ENCODE measurements at places on chromosomes 6 and 20. TPM values are rescaled to one million over a fixed set of nuclear protein-coding genes. Genes with fewer than 3 reads are reported as not detected.

Gene OOEP
- not detected for total RNA-seq

Gene COL9A1
- 7.8 TPM for total RNA-seq

Gene BPIFB4
- not detected for total RNA-seq

Gene NNAT
- 43.1 TPM for total RNA-seq

Gene IPCEF1
- 0.48 TPM for total RNA-seq

Gene C20orf141
- not detected for total RNA-seq

DNA sequence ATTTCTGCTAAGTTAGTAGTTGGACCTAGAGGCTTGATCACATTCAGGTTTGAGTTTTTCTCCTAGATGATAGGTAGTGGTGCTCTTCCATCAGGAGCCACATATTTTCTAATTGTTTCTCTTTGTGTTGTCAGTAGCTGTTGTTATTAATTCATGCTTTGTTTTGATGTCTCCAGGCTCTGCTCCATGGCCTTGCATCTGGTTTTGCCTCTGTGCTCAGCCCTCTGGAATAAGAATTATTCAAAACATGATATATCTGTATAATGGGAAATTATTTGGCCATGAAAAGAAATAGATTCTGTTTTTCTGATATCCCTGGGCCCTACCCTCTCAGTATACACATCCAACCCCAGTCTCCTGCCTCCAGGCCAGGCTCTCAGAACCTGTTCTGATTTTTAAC is 184.8 kb downstream of the CDC5L start:
- H3K27ac ChIP-seq = no peak overlapping the region
- H3K27me3 ChIP-seq = no peaks in the 10 kb centered on the region

DNA sequence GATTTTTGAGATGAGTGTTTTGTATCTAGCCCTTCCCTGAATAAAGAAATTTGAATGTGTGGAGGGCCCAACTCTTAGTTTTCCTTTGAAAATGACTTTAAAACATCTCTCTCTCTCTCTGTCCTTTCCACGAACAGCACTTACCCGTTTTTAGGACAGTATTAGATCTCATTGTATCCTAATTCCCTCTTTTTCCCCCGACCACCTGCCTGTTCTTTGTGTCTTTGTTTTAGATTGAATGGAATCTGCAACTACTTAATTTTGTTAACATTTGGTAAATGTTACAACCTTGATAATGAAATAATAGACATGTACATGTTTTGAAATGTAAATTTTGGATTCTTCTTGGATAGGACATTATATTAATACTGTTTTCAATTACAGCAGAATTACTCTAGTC is 3.1 kb downstream of the DSP start:
- DNase-seq = no peak
- H3K27ac ChIP-seq = no peak overlapping the region
- H3K4me3 ChIP-seq = peak overlapping the region; percentile 84

GRCh38 chr20:31666258-31667042 is 28.7 kb downstream of the COX4I2 start:
- H3K4me1 ChIP-seq = no peaks in the 10 kb centered on the region
- no peak for DNase-seq
- no peak overlapping the region for H3K27ac ChIP-seq
- H3K27me3 ChIP-seq = no peaks in the 10 kb centered on the region

- no peak for DNase-seq
- no peak overlapping the region for H3K4me3 ChIP-seq
- H3K36me3 ChIP-seq = no peaks in the 10 kb centered on the region
- no peaks in the 10 kb centered on the region for H3K4me1 ChIP-seq
- no peaks in the 10 kb centered on the region for H3K27me3 ChIP-seq
- H3K27ac ChIP-seq = no peak overlapping the region
These were observed 44.9 kb downstream of the SNAI1 start for GRCh38 chr20:50027611-50028105.

DNA sequence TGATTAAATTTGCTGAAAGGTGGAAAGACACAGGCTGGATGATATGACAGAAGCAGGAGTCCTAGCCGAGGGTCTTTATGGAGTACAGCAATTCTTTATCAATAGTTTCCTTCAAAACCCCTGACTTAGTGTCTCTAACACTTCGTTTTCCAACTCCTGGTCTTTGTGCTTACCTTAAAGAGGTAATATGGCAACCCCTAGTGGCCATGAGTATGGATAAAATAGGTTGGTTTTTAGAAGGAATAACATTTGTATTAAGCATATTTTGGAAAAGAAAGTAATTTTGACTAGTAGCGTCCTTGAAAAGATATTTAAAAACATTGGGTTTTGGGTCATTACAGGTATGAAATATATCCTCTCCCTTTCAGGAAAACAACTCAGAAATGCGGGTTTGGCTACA is 51.9 kb downstream of the VGLL2 start:
- H3K27ac ChIP-seq = no peak overlapping the region
- no peak for DNase-seq
- no peaks in the 10 kb centered on the region for H3K27me3 ChIP-seq
- no peaks in the 10 kb centered on the region for H3K4me1 ChIP-seq
- no peak overlapping the region for H3K4me3 ChIP-seq
- no peaks in the 10 kb centered on the region for H3K36me3 ChIP-seq

DNA sequence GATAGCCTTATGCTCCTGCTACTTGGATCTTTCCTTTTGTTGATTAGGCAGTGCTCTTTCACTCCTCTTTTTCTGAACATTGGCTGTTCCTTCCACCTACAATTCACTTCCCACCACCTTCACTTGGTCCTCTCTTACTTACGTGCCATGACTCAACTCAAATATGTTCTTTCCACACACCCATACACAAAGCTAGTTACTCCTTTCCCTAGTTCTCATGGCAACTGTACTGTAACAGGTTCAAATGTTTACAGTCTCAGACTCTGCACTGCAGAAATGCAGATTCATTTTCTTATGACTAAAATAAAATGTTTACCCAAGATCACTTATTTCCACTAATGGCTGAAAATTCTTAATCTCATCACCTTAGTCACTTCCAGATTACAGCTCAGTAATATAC is 174.0 kb upstream of the TSHZ2 start:
- H3K27me3 ChIP-seq = no peaks in the 10 kb centered on the region

GRCh38 chr20:40111282-40111681 is 577.8 kb downstream of the MAFB start:
- H3K27me3 ChIP-seq = no peaks in the 10 kb centered on the region
- H3K4me3 ChIP-seq = no peak overlapping the region
- no peak overlapping the region for H3K27ac ChIP-seq
- no peak for DNase-seq
- H3K36me3 ChIP-seq = no peaks in the 10 kb centered on the region

DNA sequence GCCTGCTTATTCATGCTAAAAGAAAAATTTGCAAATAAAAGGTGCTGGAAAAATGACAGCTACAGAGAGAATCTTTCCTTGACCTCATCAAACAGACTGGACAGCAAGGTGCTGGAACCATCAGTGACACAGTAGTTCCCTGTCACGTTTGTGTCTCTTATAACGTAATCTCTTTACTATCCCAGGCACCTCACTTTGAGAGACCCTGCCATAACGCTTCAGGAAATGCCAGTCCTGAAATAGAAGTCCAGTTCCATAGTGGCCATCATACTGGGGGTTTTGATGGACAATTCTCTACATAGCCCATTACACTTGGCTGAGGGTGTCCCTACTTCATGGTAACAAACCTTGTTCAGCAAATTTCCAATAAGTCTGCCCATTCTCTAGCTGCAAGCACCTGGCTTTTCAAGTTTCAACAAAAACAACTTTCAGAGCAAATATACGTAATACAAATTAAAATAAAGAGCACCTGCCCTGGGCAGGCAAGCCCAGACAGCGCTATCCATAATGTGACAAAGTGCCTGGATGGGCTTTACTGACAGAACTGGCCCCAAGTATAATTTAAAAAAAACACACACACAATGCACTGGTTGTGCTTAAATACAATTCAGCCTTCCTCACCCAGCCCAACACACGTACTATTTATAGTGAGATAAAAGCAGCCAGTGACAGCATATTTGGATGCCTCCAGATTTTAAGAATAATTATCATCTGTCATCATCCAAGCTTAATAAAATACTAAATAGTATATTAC is 38.7 kb downstream of the CNKSR3 start:
- peaks cover 8% of the 10 kb centered on the region for H3K36me3 ChIP-seq
- H3K27ac ChIP-seq = no peak overlapping the region
- H3K4me1 ChIP-seq = no peaks in the 10 kb centered on the region
- no peak for DNase-seq
- no peak overlapping the region for H3K4me3 ChIP-seq

DNA sequence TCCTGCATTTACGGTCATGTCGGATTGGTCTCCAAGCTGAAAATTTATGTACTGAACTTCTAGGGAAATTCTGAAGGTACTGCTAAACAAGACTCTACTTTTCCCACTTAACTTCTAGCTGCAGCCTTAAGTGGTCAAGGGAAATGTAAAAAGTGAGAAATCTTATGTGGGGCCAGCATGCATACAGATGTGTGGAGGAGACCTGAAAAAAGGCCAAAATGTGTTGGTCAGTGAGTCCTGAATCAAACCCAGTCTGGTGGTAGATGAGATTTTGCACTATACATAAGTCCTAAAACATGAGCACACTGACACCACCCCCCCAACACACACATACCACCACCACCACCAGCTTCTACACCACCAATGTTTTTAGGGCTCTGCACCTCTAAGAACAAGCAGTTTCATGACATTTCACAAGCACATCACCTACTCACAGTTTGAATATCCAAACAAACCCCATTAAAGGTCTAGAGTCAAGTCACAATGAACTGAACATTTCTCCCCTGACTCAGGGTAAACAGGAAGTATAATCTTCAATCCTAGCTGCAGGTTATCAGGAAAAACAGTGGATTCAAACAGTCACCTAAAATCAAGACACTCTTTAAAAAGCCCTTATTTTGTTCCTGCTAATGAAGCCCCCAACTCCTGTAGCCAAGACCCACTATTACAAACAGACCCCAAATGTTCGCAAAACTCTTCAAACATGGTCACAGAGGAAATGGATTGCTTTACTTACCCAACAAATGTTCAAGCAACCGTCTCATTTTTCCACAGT is 1.6 kb downstream of the ZMYND8 start:
- H3K4me1 ChIP-seq = peaks cover 54% of the 10 kb centered on the region
- peak overlapping the region; percentile 51 for H3K4me3 ChIP-seq
- H3K27ac ChIP-seq = peak overlapping the region; percentile 88
- no peak for DNase-seq
- no peaks in the 10 kb centered on the region for H3K27me3 ChIP-seq

DNA sequence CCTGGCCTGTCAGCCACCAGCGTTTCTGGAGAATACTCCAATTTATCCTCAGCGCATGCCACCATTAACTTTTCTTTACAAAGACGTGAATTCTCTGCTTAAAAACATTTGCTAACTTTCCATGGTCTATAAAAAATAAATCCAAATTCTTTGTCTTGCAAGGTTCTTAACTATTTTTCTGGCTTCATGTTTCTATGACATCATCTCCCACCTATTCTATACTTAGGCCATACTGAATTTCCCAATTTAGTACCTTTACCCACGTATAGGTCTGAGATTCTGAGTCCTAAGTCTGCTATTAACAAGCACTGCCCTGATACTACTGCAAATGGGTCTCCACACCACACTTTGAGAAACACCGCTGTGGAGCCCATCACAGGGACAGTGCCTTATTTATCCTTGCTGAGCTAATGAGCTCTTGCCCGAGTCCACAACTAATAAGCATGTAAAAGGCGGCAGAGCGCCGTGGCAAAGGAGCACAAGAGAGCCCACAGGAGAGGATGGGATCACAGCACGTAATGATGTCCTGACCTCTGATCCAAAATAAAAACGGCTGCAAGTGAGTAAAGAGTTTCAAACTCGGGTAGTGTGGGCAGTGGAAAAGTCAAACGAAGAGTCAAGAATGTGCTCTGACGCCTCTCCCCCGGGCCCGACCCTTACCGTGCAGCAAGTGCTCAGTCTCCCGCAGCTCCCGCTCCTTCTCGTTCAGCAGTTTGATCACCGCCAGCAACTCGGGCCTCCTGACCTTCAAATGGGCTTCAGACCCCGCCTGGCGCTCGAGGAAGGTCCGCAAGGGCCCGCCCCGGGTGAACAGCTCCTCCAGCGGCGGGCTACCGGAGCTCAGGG is 519 bp downstream of the MTRF1L start:
- DNase-seq = no peak
- peak overlapping the region; percentile 63 for H3K27ac ChIP-seq
- no peaks in the 10 kb centered on the region for H3K27me3 ChIP-seq
- H3K4me3 ChIP-seq = peak overlapping the region; percentile 95
- no peaks in the 10 kb centered on the region for H3K4me1 ChIP-seq
- H3K36me3 ChIP-seq = peaks cover 19% of the 10 kb centered on the region

DNA sequence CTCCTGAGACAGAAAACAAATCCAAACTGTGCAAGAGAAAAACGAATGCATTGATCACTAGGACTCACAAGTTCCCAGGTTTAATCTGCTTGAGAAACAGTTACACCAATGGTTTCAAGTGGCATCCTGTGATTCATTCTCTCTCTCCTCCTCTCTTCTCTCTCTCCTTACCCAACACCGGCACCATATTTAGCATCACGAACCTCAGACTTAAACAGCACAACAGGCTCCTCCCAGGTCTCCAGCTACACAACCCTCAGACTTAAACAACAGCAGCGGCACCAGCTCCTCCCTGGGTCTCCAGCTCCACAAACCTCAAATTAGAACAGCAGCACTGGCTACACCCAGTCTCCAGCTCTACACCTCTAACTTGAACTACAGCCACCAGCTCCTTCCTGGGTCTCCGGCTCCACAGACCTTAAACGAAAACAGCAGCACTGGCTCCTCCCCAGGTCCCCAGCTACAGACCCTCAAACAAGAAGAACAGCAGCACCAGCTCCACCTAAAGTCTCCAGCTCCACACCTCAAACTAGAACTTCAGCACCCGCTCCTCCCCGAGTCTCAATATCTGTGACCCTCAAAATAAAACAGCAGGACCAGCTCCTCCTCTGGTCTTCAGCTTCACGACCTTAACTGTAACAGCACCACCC is 355.9 kb downstream of the PREX1 start:
- H3K4me3 ChIP-seq = no peak overlapping the region
- no peak for DNase-seq
- no peak overlapping the region for H3K27ac ChIP-seq
- H3K27me3 ChIP-seq = no peaks in the 10 kb centered on the region
- peaks cover 10% of the 10 kb centered on the region for H3K36me3 ChIP-seq
- no peaks in the 10 kb centered on the region for H3K4me1 ChIP-seq

- H3K4me1 ChIP-seq = no peaks in the 10 kb centered on the region
- no peaks in the 10 kb centered on the region for H3K27me3 ChIP-seq
These were observed 33.8 kb downstream of the CD40 start for GRCh38 chr20:46151936-46152335.

- H3K36me3 ChIP-seq = no peaks in the 10 kb centered on the region
- no peak overlapping the region for H3K27ac ChIP-seq
- no peaks in the 10 kb centered on the region for H3K4me1 ChIP-seq
- no peak overlapping the region for H3K4me3 ChIP-seq
These were observed 405.5 kb upstream of the SULF2 start for GRCh38 chr20:48190757-48191156.

- peaks cover 7% of the 10 kb centered on the region for H3K4me1 ChIP-seq
- peak overlapping the region; percentile 2 for H3K4me3 ChIP-seq
- no peaks in the 10 kb centered on the region for H3K27me3 ChIP-seq
- peaks cover 1% of the 10 kb centered on the region for H3K36me3 ChIP-seq
These were observed 12.9 kb downstream of the IPCEF1 start for GRCh38 chr6:154343473-154344308.

GRCh38 chr6:7721649-7722048 is 4.2 kb upstream of the BMP6 start:
- no peak overlapping the region for H3K4me3 ChIP-seq
- no peaks in the 10 kb centered on the region for H3K4me1 ChIP-seq
- H3K27me3 ChIP-seq = peaks cover 28% of the 10 kb centered on the region

GRCh38 chr6:144400321-144400720 is 115.2 kb downstream of the UTRN start:
- no peaks in the 10 kb centered on the region for H3K4me1 ChIP-seq
- no peak for DNase-seq
- peaks cover 11% of the 10 kb centered on the region for H3K36me3 ChIP-seq
- no peak overlapping the region for H3K4me3 ChIP-seq
